ENCODE measurements at places on chromosomes 5 and 9. TPM values are rescaled to one million over a fixed set of nuclear protein-coding genes. Genes with fewer than 3 reads are reported as not detected.

- H3K4me3 ChIP-seq = no peak overlapping the region
- no peak for DNase-seq
- H3K36me3 ChIP-seq = no peaks in the 10 kb centered on the region
- H3K27me3 ChIP-seq = no peaks in the 10 kb centered on the region
- no peak overlapping the region for H3K27ac ChIP-seq
- no peaks in the 10 kb centered on the region for H3K4me1 ChIP-seq
These were observed 132.0 kb upstream of the GRIA1 start for GRCh38 chr5:153358315-153358976.

- no peak overlapping the region for H3K27ac ChIP-seq
- DNase-seq = no peak
- H3K27me3 ChIP-seq = no peaks in the 10 kb centered on the region
- H3K36me3 ChIP-seq = no peaks in the 10 kb centered on the region
- H3K4me3 ChIP-seq = no peak overlapping the region
- H3K4me1 ChIP-seq = no peaks in the 10 kb centered on the region
These were observed 96.7 kb upstream of the SMIM23 start for GRCh38 chr5:171688696-171689495.

GRCh38 chr5:125798307-125798706 lies 624.9 kb upstream of the GRAMD2B start:
- DNase-seq = peak; percentile 3
- H3K36me3 ChIP-seq = no peaks in the 10 kb centered on the region
- H3K27ac ChIP-seq = no peak overlapping the region
- H3K27me3 ChIP-seq = no peaks in the 10 kb centered on the region
- H3K4me3 ChIP-seq = no peak overlapping the region
- no peaks in the 10 kb centered on the region for H3K4me1 ChIP-seq

- no peaks in the 10 kb centered on the region for H3K36me3 ChIP-seq
- H3K27me3 ChIP-seq = no peaks in the 10 kb centered on the region
- H3K27ac ChIP-seq = no peak overlapping the region
- no peak for DNase-seq
These were observed 40.8 kb downstream of the COL27A1 start for GRCh38 chr9:114196117-114196516.

- DNase-seq = no peak
- no peaks in the 10 kb centered on the region for H3K36me3 ChIP-seq
- H3K27ac ChIP-seq = no peak overlapping the region
- H3K27me3 ChIP-seq = no peaks in the 10 kb centered on the region
- H3K4me1 ChIP-seq = no peaks in the 10 kb centered on the region
These were observed 351.9 kb upstream of the TNC start for GRCh38 chr9:115469841-115470240.

- no peaks in the 10 kb centered on the region for H3K4me1 ChIP-seq
- peak overlapping the region; percentile 30 for H3K27ac ChIP-seq
- no peaks in the 10 kb centered on the region for H3K27me3 ChIP-seq
- DNase-seq = no peak
- H3K36me3 ChIP-seq = peaks cover 21% of the 10 kb centered on the region
- no peak overlapping the region for H3K4me3 ChIP-seq
These were observed 33.1 kb downstream of the ATP6V0E1 start for GRCh38 chr5:173016598-173017046.

DNA sequence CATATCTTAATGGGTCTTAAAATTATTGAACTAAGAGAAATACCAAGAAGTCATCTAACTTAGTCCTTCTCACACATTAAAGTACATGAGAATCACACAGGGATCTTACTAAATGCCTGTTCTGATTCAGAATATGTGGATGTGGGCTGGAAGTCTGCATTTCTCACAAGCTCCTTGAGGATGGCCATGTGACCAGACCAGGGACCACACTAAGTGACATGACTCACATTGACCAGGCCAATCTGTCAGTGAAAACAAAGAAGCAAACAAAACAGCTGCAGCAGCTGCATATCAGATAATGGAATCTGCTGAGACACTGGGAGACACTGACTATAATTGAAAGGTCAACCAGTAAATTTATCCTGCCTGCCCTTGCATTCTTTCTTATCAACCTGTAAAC lies 110.5 kb downstream of the ADAMTS12 start:
- no peaks in the 10 kb centered on the region for H3K4me1 ChIP-seq
- H3K4me3 ChIP-seq = no peak overlapping the region
- H3K27ac ChIP-seq = no peak overlapping the region

- no peaks in the 10 kb centered on the region for H3K27me3 ChIP-seq
- DNase-seq = no peak
- no peaks in the 10 kb centered on the region for H3K36me3 ChIP-seq
- peaks cover 32% of the 10 kb centered on the region for H3K4me1 ChIP-seq
These were observed 29.0 kb downstream of the CXXC5 start for GRCh38 chr5:139676951-139677735.

GRCh38 chr5:103512500-103512899 lies 50.1 kb downstream of the NUDT12 start:
- H3K27me3 ChIP-seq = no peaks in the 10 kb centered on the region
- no peaks in the 10 kb centered on the region for H3K4me1 ChIP-seq
- H3K27ac ChIP-seq = no peak overlapping the region
- no peaks in the 10 kb centered on the region for H3K36me3 ChIP-seq
- DNase-seq = no peak

SLC4A9 gene
- total RNA-seq = not detected

SLC34A1 gene
- total RNA-seq = not detected

FRMD3 gene
- total RNA-seq = 0.49 TPM

Data from B cell (primary cell).